ENCODE measurements at places on chromosomes 2 and 18.

DNA sequence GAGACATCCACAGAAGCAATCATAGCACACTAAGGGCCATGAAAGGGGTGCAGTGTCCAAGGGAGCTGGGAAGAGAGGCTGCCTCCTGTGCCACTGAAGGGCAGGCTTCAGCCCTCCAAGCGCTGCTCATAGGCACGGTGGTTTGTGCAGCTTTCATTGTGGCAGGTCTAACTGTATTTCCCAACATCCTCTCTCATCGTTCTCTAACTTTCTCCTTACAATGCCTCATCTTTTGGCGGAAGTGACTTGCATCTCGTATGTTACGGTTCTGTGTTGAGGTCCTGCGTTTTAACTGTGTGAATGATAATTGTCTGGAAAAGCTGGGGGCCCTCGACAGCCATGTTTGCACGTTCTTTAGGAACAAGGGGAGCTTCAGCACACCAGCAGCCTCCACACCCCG lies 213.9 kb downstream of the GBX2 start:
- no peak for DNase-seq

DNA sequence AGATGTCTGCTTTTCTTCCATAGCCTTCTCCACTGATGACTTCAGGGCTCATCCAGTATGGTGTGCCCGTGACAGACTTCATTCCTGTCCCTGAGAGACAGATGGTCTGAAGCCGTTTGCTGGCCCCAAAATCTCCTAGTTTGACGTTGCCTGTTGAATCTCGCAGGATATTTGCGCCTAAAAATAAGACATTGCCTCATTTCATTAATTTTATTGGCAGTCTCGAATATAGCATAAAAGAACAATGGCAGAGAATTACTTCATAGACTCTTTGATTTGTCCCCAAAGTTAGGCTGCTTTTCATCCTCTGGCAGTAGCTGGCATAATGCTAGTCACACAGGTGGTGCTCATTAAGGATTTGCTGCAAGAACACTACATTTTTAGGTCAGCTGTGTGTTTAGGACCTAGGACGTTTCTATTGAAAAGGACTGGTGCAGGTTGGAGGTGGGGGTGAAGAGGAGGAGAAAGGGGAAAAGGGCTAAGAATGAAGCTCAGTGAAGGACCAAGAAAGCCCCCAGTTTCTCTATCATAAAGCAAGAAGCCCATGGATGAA lies 14.7 kb upstream of the ERCC3 start:
- DNase-seq, result no peak

- no peak for DNase-seq
These were observed 280.6 kb upstream of the PARD3B start for GRCh38 chr2:204264621-204265140.

DNA sequence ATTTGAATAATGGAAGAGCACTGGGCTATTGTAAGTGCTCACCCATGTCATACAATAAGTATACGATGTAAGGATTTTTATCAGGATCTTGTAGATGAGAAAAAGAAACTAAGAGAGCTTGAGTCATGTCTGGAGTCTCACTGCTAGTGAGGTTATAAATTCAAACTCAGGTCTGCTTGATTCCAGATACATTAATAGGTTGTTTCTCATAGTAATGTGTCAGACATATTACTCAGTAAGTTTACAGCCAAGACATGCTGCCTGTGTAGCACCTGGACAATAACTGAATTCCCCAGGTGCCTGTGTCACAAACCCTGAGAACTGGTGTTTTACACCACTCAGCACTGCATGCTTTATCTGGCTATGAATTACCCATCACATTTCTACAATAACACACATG lies 216.9 kb upstream of the LRP1B start:
- DNase-seq, result no peak

Measured in keratinocyte (primary cell).